Foreskin fibroblast (primary cell): ENCODE measurements at places on chromosomes 7 and 10.

DNA sequence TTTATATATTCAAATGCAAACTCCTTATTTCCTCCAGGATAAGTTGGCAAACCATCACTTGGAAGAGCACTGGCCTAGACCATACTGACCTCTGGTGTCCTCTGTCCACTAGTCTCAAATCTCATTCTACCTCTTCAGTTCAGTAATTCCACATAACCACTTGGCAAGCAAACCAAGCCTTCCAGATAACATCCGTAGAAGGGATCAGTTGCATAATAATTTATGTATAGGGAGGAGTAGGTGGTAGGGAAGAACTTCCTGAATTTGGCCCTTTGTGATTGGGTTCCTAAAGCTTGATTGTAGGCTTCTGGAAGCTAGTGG, 55.0 kb downstream of the WAC start:
- peak; percentile 27 for DNase-seq

DNA sequence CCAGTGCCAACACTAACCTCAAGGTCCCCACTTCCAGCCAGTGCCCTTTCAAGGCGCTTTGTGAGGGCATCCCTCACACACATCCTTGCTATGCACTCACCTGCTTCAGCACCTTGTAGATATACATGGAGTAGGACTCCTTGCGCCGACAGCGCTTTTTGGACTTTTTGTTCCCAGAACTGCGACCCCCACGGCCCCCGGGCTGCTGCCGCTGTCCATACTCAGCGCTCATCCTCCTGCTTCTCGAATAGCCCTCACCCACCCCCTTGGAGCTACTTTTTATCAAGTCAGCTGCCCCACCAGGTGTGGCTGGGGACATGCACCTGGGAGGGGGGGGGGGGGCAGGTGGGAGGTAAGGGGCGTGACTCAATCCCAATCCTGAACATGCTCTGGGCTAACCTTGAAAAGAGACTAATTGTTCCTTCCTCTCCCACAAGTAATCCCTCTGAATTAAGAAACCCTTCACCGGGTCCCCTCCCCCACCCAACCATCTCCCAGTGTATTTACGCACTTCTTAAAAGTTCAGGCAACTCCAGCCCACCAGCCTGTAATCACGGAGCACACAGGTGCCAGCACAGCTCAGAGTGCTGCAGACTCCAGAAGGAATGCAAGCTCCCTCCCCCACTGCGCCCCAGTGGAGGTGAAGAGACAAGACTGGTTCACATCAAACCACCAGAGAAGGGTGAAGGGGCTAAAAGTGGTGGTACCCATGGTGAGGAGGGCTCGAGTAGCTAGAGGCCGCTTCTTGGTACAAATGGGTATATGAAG, at the start of gene H2BK1:
Gene H2BK1, minus strand, starts transcription at position 402 of the 768 bp plus-strand sequence. Its CDS starts 170 bp downstream, at position 232.
- no peak for DNase-seq

DNA sequence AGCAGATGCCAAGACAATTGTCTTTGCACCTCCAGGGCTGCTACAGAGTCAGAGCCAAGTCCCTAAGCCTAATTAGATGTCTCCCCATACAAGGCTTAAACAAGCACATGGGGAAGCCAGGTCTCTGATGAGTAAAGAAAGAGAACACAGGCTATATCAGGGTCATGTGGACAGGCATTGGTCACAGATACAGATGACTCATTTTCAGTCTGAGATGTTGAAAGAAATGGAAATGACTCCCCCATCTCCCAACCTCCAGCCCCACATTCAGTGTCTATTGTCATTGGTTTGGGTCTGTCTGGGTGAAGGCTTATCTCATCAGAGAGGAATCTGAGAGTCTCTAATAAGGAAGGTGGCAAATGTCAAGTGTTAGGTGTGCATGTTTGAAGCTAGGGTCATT, 290.1 kb upstream of the KIAA1217 start:
- DNase-seq, result no peak

DNA sequence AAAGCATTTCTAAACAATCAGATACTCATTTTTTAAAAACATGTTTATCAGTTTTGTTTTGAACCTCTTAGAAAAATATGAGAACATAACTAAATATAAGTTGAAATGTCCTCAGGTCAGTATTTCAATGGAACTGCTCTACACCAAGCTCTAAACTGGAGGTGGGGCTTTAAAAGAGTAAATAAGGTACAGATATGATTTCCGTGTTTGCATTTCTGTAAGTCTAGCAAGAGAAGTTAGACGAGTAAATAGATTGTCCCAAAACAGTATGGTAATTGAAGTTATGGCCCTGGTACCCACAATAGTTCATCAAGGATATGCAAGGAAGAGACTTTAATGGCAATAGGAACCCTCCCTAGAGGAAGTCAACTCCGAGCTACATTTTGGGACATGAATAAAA, 115.1 kb upstream of the AKR1E2 start:
- DNase-seq, result no peak

DNA sequence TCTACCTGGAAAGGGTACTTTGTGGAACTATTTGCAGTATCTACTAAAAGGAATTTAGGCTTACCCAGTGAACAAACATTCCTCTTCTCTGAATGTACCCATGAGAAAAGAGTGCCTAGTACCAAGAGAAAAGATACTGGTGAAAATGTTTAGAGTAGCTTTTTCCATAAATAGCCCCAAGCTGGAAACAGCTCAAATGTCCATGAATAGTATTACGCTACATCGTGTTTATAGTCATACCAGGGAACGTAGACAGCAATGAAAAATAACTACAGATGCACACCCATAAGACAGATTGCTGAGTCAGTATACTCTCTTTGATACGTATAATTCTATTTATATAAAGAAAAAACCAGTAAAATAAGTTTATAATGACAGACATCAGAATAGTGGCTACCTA, 285.9 kb downstream of the KLF6 start:
- DNase-seq, result no peak

GRCh38 chr7:33591490-33591889, 313.8 kb upstream of the BMPER start:
- no peak for DNase-seq

- DNase-seq, result no peak
These were observed 1065.4 kb downstream of the SORCS3 start for GRCh38 chr10:105706281-105707026.

- no peak for DNase-seq
These were observed 302.1 kb downstream of the ADK start for GRCh38 chr10:74453169-74453568.

DNA sequence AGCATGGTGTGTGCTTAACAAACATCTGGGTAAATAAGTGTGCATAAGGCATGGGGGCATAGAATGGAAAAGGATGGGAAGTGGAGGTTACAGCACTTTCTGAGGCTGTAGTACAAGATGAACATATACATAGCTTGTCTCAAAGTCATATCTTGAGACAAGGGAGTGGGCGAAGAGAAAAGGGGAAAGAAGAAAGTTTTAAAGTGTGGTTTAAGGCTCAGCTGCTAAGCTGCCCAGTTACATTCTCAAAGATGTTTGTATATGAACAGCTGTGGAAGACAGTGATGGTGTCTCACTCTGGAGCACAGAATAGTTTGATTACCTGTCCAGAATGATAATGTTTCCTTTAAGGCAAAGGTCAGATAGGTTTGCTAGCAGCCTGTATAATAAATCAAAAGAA, 61.9 kb upstream of the LANCL2 start:
- DNase-seq, result no peak

DNA sequence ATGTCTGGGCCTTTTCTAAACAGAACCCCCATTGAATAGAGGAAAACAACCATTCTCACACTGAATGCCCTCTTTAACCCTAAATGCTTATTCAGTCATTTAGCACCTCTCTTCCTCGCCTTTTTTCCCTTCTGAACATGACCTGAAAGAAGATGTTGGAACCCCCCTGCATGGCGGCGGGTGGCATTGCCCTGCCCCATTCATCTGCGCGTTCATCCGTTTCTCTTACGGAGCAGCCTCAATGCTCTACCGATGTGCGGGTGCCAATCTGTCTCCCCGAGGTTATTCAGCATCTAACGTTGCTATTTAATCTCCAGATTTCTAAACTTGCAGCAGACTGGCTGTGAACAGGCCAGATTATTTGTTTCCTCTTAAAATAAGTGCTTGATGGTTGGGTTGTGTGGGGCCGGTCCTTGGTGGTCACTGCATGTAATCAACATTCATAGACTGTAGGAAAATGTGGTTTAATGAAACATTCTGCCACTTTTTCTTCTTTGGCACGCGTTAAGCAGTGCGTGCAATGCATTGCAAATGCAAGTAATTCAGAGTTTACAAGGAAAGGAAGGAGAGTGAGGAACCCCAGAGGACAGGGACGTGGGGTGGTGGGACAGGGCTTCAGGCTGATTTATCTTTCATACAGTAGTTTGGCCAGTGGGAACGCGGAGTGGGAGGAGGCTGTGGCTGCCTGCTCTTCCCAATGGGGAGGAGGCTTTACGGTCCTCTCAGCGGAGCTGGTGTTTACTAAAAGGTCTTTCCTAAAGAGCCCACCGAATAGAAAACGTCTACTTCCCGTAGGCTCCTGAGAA, 286.7 kb downstream of the DPP6 start:
- DNase-seq, result no peak

- DNase-seq, result no peak
These were observed 186.3 kb downstream of the PRPF18 start for GRCh38 chr10:13773043-13773442.

DNA sequence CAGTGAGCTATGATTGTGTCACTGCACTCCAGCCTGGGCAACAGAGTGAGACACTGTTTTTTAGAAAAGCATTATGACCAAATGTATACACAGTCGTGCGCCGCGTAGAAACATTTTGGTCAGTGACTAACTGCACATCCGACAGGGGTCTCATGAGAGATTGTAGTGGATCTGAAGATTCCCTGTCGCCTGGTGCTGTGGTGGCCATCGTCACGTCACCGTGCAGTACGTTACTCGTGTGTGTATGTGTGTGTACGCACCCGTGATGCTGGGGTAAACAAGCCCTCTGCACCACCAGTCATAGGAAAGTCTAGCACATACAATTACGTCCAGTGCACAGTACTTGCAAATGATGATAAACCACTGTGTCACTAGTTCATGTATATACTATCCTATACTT, 109.4 kb downstream of the ELFN1 start:
- DNase-seq, result no peak

DNA sequence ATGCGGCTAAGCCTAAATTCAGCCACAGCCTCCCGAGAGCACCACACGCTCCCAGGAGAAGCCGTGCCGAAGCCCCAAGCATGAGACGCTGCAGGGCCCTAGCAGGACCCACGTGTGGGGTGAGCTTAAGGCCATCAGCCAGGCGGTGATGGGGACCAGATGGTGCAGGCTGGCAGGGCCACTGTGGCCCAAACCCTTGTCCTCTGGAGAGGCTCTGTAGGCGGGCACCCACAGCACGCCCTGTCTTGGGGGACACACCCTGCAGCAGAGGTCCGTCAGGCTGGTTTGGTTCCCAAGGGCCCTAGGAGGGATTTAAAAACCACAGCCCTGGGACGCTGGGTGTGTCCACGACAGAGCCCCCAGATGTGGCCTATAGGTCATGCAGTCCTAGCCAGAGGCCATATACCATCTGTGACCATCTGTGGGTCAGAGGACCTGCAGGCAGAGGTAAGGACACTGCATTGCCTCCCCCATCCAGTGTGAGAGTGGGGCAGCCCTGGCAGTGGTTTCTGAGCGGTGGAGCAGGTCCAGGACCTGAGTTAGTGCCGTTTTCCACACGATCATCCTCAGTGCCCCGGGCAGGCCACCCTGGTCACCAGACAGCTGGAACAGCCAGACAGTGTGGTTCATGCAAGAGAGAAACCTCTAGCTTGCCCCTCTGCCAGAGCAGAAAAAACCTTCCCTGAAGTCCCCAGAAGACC, 39.6 kb upstream of the INPP5A start:
- no peak for DNase-seq

- DNase-seq, result no peak
These were observed 81.7 kb upstream of the EFCAB10 start for GRCh38 chr7:105662998-105663397.

DNA sequence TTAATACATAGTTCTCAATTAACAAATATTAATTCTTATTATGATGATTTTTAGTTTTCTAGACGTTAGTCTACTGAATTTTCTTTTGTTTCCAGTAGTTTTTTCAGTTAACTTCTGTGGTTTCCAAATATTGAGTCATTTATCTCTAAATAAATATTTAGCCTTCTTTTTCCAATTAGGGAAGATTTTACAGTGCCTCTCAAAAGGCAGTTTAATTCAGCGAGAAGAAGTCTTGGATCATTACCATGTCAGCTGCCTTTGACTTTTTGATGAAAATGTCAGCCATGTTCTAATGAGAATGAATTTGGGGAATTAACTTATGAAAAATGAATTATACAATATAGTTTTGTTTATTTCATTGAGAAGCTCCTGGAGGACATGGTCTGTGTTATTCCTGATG, 90.0 kb downstream of the CDK14 start:
- DNase-seq, result peak; percentile 20

GRCh38 chr10:44195112-44196007, 189.5 kb downstream of the CXCL12 start:
- DNase-seq, result peak; percentile 92

- no peak for DNase-seq
These were observed 56.9 kb upstream of the WNT16 start for GRCh38 chr7:121271916-121272315.

GRCh38 chr7:121083138-121083789, 94.8 kb downstream of the CPED1 start:
- peak; percentile 84 for DNase-seq

DNA sequence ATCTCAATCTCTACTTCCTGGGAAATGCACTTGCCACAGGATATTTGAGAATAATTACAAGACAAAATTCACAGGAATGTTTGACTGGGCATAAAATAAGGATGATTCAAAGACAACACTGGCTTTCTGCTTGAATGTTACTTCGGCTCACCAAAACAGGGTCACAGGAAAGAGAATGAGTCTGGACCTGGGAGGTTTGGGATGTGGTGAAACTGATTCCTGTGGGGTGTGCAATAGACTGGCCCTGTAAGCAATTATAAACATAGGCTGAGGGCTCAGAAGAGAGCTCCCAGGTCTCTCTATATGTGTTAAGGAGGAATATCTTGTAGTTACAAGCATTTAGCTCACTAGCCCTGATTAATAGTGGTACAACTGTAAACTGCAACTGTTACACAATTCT, 613.9 kb upstream of the CELF2 start:
- peak; percentile 39 for DNase-seq

DNA sequence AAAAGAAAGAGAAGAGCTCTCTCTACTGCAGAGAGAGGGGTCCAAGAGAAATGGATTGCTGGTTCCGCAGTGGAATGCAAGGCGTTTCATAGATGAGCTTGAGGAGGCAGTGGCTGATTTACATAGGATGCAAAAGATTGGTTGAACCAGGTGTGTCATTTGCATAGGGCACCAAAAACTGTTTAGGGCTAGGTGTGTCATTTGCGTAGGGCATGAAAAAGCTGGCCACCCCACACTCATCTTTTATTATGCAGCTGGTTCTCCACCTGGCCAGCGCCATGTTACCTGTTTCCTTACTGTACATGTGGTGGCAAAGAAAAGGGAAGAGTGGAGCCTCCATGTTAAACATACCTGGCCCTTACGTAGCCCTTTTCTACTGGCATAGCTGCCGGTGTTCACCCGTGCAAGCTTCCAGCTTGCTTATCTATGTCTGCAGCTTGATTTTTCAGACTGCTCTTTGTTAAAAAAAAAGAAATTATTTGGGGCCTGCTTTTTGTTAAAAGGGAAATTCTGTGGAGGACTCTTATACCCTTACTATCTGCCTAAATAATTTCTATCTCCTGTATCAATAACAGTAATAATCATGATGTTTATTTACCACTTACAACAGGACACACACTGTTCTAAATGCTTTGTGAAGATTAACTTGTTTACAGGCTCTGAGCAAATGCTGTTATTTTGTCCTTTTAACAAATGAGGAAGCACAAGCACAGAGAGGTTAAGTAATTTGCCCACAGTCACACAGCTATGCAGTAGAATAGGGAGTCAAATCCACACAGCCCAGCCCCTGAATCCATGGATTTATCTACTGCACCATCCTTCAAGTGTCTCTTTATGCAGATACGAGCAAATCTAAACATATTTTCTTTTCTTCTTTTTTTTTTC, 33.3 kb downstream of the CASP7 start:
- no peak for DNase-seq
